ENCODE measurements at places on chromosomes 12 and 14.

DNA sequence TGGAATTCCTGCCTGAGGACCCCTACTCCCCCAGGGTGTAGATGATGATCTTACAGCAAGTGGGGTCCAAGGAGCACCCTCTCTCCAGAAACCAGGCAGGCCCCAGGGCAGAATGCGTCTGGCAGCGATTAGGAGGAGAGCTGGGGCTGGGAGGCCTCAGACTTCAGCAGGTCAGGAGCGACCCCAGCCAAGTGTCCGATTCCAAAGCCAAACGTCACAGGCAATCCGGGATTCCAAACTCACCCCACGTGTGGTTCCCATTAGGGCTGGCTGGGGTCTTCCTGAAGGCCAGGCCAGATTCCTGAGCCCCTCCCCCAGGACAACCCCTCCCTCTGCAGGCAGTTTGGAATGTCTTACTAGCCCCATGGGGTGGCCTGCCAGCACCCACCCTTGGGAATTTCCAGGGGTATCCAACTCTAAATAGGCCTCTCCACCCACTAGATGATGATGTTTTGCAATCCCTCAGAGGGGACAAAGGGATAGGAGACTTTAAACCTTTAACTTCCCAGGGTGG lies 17.3 kb upstream of the FIGNL2 start:
- no peak for DNase-seq

- DNase-seq, result no peak
These were observed at the start of gene ZNF385A for GRCh38 chr12:54384591-54385041. Gene ZNF385A, minus strand, starts transcription at chr12:54384733. Its CDS starts 219 bp downstream, at chr12:54384514.

- DNase-seq, result no peak
These were observed 26.8 kb downstream of the EMP1 start for GRCh38 chr12:13223179-13223804.

GRCh38 chr12:44817687-44818086 lies 58.4 kb downstream of the NELL2 start:
- no peak for DNase-seq

GRCh38 chr12:7221486-7221885 lies 32.0 kb downstream of the PEX5 start:
- no peak for DNase-seq

- DNase-seq, result no peak
These were observed 334.1 kb downstream of the DPF3 start for GRCh38 chr14:72559669-72560255.

DNA sequence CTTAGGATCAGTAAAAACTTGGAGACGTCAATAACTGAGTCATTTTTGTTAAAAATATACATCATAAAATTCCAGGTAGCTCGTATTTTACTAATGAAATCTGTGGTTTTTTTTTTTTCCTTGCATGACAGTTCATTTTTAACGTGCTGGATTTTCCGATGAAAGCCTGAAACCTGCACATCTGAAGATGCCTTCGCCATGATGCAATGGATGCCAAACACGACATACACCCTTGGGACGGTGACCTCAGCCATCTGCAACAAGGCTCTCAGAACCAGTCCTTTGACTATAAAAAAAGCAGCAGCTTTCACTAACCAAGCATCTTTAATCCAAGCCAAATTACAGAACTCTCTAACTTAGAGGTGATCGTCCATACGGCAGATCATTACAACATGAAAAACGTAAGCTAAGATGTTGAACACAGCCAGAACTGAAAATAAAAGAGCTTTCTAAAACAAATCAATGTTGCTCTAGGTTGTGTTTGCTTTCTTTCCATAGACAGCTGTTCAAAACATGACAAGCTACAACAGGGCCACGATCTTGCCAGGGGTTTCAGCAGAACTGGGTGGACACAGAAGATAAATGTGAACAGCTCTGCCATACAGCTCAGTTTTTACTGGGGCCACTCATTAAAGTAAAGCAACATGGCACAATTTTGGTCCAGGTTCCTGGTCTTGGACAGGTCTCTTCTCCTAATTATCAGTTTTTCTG lies 7.8 kb downstream of the NIN start:
- peak; percentile 72 for DNase-seq

DNA sequence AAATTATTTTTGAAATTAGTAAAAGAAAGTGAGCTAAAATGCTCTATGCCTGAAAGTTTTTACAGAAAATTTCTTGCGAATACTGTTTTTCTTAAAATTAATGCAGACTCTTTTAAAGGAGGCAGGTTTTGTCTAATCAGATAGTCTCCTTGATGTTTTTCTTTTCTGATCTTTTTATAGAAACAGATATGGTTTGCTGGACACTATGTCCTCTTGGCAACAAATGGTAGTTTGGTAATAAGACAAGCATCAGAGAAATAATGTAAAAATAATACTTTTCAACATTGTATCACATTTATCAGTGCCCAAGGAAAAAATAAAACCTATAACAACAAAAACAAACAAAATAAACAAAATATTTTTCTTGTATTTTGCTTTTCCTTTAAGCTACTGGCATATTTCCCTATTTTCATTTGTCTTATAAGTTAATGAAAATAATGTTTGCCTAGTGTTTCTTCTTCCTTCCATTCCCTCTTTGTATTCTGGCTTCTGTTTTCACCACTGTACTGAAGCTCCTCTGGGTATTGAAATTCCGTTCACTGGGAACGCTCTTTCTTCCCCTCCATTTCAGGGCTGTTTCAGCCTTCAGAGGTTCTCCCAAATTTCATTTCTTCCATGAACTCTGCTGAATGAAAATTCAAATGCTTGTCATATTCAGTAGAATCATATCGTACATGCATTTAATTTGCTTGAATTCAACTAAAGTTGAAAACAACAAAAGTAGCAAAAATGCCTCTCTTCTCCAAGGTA lies 115.3 kb downstream of the TRMT5 start:
- no peak for DNase-seq

DNA sequence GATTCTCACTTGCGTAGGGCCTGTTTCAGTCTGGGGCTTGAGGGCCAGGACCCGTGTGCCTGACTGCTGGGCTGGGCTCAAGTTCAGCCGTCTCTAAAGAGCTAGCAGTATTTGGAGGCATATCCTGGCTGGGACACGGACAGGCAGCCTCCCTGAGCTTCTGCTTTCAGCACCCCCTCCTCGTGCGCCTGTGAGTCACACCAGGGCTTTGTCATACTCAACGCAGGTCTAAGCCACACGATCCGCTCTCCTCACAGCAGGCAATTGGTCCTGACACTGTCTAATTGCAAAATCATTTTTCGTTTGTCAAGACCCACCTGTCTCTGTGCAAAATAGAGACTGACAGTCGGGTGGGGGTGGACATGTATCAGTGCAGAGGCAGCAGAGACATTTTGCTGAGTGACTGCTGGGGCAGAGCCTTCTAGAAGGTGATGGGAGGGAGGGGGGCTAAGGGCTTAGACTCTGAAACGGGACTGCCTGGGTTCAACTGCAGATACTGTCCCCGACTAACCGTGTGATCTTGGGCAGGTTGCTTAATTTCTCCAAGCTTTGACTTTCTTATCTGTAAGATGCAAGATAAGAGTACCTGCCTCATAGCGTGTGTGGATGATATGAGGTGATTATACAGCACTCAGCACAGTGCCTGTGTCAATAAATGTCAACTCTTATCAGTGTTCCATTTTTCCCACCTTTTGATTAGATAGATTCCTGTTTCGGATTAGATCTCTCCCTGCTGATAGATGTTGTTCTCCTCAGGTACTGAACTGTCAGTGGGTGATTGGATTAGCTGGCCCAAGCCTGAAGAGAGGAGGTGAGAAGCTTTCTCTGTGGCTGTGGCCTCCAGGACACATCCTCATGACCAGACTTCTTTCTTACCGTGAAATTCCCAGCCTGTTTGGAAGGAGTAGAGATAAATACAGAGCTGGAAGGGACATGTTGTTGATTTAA lies 53.1 kb downstream of the KCNA1 start:
- DNase-seq, result peak; percentile 68

DNA sequence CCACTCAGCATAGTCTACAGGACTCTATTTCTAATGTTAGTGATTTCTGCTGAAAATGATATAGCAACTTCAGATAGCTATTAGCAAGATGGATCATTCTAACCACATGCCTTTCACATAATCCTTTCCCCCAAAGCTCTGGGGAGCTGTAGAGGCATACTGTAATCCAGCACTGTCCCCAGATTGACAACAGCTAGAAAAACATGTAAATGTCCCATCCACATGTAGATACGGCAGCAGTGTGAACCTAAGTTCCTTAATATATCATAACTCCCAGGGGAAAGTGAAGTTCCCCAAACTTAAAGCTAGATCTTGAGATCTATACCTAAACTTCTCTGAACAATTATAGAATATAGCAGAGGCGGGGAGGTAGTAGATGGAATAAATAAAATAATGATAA lies 14.0 kb downstream of the ZNF664 start:
- DNase-seq, result no peak

DNA sequence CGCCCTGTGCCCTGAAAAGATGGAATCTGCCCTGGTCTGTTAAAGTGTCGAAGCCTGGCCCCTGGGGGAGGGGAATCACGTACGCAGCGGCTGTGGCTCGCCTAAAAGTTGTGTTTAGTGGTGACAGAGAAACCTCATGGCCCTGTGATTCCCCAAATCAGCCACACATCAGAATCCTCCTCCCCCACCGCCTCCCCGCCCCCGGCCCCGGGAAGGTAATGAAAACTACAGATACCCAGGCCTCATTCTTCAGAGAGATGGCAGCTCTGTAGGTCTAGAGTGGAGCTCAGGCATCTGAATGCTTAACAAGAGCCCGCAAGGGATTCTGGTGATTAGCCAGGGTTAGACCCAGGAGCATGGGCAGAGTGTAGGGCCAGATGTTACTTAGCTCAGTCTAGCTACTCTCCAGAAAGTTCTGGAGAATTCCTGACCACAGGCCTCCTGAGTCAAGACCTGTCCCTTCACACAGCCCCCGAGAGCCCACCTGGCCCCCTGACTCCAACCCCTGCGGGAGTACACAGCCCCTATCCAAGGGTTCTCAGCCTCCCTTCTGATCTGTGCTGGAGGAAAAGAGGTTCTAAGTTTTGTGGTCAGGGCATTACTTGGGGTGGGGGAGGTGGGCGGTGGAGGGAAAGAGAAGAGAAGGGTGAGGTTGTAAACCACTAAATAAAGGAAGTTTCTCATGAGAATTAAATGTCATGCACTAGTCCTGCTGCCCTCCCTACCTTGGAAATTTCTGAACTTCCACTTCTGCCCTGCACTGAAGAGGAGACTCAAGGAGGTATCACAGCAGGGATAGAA lies 114.8 kb downstream of the PLXNC1 start:
- no peak for DNase-seq

DNA sequence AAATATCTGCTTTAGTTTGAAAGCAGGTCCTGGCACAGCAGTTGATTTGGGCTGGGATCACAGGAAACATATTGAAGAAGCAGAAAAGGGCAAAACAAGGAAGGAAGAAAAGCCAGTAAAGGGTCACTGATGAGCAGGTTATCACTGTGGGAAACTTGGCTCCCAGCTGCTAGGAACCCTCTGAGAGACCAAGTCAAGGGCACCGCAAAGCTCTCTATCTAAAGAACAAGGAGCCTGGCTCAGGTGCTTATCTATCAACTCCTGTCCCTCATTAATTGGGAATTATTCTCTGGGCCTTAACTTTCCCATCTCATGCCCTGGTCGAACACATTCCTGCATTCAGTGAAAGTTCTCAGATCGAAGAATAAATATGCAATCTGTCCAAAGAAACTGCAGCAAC lies 450.9 kb upstream of the RPL10L start:
- no peak for DNase-seq

DNA sequence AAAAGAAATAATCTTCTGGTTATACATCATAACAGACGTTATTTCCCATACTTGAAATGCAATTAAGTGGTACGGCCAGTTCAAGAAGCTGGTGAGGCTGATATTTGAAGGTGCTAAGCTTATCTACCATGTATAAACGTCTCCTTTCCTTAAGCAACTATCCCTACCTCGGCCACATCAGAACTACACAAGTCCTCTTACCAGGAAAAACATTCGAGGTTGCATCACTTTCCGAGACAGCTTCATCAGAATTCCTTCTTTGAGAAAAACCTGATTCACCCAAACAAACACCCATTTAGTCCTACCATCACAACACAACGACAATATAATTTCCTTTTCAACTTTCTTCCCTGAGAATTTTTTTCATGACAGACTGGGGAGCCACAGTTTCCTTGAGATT lies 33.9 kb upstream of the NR2C1 start:
- DNase-seq, result no peak

DNA sequence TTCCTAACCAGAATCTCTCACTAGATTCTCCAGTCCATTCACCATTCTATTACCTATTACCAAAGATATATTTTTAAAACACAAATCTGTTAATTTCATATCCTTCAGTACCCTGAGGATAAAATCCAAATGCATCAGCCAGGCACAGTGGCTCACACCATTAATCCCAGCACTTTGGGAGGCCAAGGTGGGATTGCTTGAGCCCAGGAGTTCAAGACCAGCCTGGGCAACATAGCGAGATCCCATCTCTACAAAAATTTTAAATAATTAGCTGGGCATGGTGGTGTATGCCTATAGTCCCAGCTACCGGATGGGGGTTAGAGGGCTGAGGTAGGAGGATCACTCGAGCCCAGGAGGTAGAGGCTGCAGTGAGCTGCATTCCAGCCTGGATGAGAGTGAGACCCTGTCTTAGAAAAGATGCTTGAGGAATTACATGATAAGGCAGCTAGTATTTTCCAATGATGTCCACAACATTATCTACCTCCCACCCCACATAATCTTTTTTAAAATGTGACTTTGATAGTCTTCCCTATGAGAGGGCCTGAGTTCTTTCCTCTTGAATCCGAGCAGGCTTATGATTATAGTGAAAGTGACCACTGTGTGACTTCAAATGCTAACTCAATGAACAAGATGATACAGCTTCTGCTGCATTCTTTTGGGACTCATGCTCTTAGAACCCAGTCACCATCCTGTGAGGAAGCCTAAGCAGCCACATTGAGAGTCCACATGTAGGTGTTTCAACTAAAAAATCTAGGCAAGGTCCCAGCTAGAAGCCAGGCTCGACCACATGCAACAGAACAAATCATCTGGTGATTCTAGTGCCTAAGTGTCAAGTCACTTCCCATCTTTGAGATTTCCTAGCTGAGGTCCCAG lies 18.0 kb downstream of the HECTD1 start:
- no peak for DNase-seq

GRCh38 chr12:28257411-28257810 lies 67.2 kb downstream of the CCDC91 start:
- no peak for DNase-seq

DNA sequence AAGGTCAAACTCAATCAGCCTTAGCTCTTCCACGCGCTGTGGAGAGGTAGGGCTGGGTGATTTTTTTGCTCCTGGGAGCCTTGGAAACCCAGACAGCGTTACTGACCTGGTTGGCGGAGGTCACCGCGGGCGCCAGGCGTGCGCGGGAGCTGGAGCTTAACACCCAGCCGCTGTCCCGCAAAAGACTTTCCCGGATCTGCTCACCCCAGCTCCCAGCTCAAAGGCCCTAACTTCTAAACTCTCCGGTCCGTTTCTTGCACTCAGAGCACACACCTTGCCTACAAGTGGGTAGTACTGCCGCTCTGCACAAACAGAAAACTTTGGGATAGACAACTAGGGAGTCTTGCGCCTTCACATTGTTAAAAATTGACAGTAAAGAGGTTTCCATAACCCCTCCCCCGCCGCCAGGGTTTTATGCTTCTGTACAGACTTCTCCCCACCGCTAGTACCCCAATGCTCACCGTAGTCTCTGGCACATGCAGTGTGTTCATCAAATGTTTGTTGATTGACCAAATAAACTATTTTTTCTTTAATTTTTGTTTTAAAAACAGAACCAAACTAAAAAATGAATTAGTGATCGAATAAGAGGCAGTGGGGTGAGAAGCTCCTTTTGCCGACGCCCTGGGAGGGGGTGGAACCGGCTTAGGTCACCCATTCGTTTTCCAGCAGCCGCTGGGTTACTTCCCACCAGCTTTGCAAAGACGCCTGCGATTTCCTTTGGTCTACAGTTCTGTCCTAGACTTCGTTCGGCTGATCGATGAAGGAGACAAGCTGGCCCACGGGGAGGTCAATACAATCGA lies 12.7 kb upstream of the TBX3 start:
- no peak for DNase-seq

- peak; percentile 74 for DNase-seq
These were observed 12.5 kb downstream of the EGLN3 start for GRCh38 chr14:33938131-33938949.
